ENCODE measurements at places on chromosomes 6 and 20.
A peak's percentile ranks its signal among the peaks of the same experiment; 100 is the strongest.

- no peak for DNase-seq
These were observed 23.2 kb downstream of the GHRH start for GRCh38 chr20:37238426-37238825.

DNA sequence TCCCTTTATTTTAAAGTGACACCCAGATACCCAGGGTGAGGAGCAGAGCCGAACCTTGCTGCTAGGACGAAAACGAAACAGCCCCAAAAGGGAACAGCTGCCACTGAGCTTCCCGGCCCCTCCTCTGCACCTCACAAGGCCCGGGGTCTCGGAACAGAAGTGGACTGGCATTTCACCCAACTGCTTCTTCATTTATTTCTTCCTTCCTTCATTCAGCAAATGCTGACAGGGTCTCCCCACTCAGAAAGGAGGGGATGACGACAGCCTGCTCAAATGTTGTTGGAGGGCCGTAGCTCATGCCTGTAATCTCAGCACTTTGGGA is 220.3 kb downstream of the PREX1 start:
- no peak for DNase-seq

DNA sequence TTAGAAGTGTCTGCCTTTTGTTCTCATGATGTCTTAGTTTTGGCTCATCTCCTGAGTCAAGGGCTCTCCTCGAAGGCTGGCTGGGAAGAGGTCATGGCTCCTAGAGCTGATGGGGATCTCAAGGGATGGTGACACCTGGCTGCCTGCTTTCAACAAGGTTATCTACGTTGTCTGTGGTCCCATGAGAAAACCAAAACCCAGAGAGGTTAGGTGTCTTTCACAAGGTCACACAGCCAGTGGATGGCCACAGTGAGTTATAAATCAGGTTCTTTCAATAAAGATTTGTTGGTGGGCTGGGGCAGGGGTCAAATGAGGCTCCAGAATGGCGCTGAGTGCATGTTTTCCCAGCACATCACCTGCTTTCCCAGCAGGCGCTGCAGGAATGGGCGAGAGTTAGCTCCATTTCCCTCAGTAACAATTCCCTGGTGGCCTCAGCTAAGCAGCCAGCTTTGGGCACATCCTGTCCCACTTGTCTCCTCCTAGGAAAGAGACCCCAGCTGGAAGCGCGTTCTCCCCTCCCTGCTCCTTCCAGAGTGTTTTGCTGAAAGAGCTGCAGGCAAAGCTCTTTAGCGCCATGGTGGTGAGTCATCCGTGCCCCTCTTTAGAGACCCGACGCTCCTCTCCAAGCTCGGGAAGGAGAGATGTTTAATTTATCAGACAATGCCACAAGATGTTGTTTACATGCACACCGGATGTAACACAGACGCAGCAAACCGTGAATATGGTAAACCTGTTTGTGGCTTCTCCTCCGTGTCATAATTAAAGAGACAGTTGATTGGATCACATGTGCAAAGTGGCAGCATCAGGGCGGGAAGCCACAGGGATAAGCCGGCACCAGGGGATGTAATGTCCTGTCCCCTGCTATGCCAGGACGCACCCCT is 109.7 kb downstream of the LRFN2 start:
- no peak for DNase-seq

DNA sequence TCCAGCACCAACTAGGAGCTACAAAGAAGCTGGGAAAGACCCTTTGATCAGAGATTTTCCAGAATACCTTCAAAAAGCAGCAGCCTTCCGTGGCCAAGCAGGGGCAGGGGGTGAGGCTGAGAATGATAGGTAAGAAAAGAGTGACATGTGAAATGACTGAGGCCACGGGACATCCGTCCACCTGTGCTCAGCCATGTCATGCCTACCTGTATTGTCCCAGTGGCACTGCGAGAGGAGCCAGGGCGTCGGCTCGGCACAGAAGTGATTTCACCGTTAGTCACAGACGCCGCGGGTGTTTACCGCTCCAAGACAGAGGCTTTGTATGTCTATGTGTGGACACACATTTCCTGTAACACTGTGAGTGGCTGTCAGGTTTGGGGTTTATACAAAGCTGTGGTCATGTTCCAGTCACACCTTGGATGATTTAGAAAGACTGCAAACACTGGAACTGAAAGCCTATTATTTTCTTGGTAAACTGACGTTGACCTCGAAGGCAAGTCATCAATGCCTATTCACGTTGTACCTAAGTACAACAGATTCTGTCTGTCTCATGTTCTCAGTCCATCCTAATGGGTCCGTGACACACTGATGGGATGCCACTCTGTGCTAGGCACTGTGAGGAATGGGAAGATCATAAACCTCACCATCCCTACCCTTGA is 32.1 kb upstream of the JAG1 start:
- DNase-seq, result no peak

- DNase-seq, result peak; percentile 84
These were observed at the start of gene SLC16A10 for GRCh38 chr6:111087106-111087835. TSS of gene SLC16A10 (plus strand) at chr6:111087503. CDS start at chr6:111087753, 250 bp downstream.

- no peak for DNase-seq
These were observed 171.3 kb downstream of the HS3ST5 start for GRCh38 chr6:114171473-114171872.

DNA sequence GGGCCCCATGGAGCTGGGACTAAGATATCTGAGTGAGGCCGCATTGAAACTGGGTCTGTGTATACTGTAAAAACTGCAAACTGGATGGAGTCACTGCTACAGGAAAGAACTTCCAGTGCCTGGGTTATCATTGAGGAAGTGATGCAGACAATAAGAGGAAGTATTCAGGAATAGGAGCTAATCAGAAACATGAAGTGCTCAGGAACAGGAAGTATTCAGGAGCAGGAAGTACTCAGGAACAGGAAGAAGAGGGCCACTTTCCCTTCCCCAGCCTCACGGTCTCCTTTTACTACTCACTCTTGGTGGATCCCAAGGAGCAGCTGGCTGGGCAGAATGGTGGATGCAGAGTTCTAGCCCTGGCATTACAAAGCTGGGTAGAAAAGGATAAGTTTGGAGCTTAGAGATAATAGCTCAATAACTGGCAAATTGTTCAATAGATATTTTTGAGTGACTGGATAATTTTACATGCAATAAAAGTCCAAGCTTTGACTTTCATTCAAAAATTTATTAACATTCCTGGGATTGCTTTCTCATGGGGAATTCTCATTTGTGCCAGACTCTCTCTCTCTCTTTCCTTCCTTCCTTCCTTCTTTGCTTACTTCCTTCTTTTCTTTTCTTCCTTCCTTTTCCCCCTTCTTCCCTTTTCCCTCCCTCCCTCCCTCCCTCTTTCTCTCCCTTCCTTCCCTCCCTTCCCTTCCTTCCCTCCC is 82.2 kb upstream of the PAX1 start:
- DNase-seq, result no peak

DNA sequence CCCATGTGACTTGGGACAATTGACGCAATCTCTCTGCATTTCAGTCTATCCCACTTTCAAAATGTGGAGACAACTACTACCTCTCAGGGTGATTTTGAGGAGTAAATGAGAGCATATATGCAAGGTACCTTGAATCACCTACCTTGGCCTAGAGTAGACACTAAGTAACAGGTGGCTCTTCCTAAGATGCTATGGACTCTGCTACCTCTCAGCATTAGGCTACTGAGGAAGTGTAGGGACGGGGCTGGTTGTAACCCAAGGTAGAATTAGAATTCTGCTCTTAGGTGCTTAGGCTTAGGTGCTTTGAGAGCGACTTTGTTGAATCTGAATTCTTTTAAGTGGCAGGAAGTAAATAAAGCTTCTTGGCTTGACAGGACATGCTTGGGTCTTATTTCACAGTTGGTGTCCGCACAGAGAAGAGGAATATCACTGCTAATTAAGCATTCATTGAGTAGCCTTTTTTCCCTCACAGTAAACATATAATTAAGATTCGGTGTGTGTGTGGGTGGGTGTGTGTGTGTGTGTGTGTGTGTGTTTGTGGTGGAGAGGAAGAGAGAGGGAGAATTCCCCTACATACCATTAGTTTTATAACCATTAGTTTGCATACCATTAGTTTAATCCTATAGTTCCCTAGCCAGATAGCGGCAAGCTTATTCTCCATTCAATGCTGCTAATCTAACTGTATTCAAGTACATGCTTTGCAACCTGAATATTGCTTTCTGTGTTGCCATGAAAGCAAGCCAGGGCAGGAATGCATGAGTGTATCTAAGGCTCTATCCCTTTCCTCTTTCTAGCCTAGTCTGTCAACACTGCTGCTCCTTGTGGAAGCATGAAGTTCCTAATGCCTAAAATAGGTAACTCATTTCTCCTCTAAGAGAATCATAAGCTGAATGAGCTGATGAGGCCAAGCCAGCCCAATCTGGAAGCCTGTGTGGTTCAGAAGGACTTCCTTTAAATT is 112.5 kb downstream of the IPCEF1 start:
- DNase-seq, result no peak

DNA sequence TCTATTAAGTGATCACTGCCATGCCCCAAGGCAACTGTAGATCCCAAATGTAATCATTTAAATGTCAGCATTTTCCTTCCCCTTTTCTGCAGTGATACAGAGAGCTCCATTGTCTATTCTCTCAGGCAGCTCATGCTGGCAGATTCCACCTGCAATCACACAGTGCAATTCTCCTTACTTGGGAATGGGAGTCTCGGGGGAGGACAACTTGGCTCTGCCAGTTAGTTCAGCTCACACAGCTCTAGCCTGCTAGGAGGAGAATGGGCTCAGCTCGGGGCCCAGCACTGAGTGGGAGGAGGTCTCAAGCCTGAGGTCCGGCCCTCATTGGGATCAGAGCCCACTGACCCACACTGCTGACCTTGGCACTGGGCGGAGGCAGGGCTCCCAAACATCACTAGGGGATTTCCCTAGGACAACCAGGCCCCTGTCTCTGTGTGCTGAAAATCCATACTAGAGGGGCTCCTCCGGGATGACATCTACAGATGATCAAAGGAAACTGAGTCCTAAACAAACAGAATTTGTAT is 109.2 kb upstream of the ASF1A start:
- no peak for DNase-seq

- DNase-seq, result no peak
These were observed 2.1 kb downstream of the CTSZ start for GRCh38 chr20:59004763-59005522.

DNA sequence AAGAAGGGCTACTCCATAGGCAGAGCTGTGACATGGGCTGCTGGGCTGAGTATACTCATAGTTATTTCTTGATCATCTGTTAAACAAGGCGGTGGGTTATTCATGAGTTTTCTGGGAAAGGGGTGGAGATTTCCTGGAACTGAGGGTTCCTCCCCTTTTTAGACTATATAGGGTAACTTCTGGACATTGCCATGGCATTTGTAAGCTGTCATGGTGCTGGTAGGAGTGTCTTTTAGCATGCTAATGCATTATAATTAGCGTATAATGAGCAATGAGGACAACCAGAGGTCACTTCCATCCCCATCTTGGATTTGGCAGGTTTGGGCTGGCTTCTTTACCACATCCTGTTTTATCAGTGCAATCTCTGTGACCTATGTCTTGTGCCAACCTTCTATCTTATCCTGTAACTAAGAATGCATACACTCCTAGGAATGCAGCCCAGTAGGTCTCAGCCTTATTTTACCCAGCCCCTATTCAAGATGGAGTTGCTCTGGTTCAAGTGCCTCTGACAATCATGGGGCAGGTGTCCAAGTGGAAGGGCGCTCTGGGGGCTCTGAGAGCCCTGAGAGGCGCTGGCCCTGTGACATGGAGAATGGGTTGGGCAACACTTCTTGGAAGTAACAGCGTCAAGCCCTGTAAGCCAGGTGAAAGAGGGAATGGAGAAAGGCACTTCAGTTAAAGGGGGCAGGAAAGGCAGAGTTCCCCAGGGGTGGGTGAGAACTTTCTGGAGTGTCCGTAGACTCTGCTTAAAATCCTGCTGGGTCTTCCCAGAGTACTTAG is 354.2 kb upstream of the SULF2 start:
- DNase-seq, result no peak

- DNase-seq, result peak; percentile 13
These were observed 39.8 kb downstream of the HIVEP1 start for GRCh38 chr6:12051861-12052368.

DNA sequence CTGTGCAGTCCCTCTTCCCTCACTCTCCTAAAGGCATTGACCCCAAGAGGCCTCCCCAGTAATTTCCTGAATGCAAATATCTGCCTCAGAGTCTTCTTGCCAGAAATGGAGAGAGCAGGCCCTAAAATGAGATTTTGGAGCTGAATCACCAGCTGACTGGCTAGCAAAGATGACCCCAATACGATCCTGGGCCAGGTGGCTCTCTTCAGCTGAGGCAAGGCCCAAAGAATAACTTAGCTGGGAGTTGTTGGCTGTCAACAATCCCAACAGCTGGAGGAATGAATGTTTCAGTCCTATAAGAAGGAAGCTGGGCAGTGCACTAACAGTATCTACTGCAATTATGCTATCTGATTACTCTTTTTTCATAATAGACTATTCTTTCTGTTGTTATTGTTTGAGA is 37.2 kb upstream of the VGLL2 start:
- DNase-seq, result no peak

DNA sequence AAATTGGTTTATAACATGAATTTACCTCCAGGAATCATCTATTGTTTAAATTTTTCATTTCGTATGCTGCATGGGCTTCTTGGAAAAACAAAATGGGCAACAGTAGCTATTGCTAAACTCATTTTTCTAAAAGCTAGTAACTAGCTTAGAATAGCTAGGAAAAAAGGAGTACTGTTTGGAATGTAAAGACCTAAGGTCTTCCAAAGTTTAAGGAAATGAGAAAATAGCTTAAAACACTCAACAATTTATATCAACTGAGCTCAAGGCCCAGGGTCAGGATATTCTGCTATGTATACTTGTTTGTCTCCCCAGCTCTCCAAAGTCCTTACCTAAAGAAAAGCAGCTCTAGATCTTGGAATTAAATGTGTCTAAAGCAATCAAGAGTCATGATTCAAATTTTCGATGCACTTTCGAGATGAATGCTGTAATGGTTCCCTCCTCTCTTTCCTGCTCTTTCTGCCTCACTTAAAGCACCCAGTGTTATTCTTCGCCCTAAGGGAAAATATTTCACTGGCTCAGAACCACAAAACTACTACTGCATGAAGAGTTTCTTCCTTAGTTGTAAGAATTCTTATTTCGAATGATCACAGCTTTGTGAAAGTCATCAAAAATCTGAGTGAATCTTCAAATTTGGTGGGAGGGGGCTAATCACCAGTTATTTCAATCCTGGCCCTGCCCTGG is 41.6 kb downstream of the LYRM4 start:
- no peak for DNase-seq

DNA sequence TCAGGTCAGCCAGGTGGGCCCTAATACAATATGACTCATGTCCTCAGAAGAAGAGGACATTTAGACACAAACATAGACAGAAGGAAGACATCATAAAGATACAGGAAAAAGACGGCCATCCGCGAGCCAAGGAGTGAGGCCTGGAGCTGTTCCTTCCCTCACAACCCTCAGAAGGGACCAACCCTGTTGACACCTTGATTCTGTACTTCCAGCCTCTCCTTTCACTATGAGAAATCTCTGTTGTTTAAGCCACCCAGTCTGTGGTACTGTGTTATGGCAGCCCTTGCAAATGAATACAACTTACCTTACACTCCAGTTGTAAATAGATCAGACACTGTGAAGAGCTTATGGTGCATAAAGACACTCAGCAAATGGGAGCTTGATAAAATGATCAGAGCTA is 199.7 kb downstream of the SAMD5 start:
- no peak for DNase-seq

Data from T-helper 2 cell (primary cell).